Right hindlimb (tissue), 1 donor: ENCODE measurements at places on chromosomes 2 and 18.

GRCh38 chr18:13525381-13526029 lies 200.9 kb downstream of the FAM210A start:
- DNase-seq, result no peak

DNA sequence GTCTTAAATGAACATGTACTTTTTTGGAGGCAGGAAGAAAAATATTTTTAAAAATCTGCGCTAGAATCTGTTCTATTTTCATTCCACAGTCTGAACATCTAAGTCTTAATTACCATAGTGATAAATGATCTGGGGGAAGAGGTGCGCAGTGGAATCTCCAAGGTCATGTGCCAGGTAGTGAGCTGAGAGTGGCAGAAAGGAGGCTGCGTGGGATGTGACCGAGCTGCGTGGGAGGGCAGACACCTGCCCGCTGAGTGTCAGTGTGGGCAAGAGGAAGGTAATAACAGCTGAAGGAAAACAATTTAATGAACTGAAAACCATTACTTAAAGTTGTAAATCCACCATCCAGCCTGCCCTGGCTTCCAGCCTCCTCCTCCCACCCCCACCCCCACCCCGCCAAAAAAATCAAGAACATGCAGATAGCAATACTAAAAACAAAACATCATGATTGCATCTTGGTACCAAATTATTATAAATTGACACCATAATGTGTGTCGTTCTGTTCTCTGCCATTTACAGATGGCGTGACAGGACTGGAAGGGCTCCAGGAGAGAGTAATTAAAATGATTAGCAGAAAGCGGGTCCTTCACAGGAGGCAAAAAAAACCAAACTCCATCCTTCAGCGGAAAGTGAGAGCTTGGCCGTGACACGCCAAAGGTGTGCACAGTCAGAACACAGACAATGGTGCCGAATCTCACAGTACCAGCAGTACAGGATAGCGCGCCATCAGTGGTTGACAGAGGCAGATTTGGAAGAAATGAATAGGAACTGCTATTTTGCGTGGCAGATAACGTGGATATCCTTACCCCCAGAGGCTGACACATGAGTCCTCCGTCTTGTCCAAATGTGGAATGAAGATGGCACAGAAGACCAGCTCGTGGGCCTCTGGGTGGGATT lies 11.4 kb upstream of the DTNB start:
- DNase-seq, result no peak

DNA sequence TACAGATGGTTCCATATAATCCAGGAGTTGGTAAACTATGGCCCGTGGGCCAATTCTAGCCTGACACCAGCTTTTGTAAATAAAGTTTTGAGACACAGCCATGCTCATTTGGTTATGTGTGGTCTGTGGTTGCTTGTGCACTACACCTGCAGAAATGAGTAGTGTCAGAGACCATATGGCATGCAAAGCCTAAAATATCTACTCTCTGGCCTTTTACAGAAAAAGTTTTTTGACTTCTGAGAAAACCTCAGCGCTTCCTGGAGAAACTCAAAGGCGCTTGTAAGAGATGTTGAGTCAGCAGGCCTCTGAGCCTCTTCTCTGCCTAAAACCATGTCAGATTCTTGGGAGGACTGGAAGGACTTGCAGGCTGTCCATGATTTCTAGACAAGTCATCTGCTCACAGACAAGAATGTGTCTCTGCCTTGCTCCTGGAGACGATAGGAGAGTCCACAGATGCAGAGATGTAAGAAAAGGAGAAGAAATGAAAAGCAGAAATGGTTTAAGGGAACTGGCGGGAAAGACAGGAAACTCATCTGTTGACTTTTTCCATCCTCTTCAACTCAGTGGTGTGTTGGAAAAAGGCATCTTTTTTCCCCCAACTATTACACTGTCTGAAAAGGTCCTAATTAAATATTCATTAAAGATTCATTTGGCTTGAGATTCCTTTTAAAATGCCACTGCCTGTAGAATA lies 5.2 kb downstream of the TTC39C start:
- no peak for DNase-seq

DNA sequence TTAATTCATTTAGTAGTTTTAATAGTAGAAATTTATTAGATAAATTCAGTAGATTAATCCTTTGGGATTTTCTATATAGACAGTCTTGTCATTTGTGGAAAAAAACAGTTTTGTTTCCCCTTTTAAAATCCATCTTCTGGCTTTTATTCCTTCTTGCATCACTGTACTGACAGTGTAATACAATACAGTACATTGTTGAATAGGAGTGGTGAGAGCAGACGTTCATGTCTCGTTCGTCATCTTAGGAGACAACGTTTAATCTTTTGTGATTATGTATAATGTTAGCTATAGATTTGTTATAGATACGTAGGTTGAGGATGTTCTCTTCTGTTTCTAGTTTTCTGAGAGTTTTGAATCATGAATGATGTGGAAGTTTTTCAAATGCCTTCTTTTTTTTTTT lies 61.8 kb downstream of the NCOA1 start:
- no peak for DNase-seq

GRCh38 chr2:143839456-143839855 lies 680.5 kb downstream of the ZEB2 start:
- no peak for DNase-seq

DNA sequence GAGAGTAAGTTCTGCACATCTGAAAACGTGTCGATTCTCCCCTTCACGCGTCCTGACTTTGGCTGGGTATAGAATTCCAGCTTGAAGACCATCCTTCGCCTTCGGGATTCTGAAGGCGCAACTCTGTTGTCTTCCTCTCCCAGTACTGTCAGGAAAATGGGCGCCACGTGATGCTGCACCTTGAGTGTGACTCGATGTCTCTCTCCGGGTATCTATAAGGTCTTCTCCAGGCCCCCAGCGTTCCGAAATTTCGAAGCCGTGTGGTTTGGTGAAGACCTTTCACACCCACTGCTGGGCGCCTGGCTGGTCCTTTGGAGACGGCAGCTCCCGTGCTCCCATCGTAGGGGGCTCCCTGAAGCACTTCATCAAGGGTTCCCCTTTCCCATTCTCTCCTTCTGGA lies 203.7 kb downstream of the HDAC4 start:
- no peak for DNase-seq

DNA sequence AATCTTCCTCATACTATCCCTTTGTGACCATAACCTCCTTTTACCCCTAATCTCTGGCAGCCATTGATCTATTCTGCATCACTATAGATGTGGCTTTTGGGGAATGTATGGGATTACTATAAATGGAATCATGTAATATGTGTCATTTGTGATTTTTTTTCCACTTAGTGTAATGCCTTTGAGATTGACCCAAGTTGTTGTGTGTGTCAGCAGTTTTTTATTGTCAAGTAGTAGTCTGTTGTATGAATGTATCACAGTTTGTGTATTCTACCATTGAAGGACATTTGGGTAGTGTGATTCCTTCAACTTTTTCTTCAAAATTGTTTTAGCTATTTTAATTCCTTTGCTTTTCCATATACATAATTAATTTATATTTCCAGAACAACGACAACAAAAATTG lies 18.6 kb downstream of the VRK2 start:
- no peak for DNase-seq

GRCh38 chr18:10354241-10354811 lies 100.1 kb upstream of the APCDD1 start:
- no peak for DNase-seq

- DNase-seq, result no peak
These were observed 16.7 kb downstream of the NOSTRIN start for GRCh38 chr2:168819050-168819715.

- no peak for DNase-seq
These were observed 360.6 kb upstream of the HNRNPA3 start for GRCh38 chr2:176851889-176852483.

GRCh38 chr2:7845332-7845731 lies 836.5 kb upstream of the ID2 start:
- DNase-seq, result no peak
